Smooth muscle cell of bladder (primary cell): ENCODE measurements at places on chromosomes 11 and 22. TPM values are rescaled to one million over a fixed set of nuclear protein-coding genes. Genes with fewer than 3 reads are reported as not detected.

The ZFTA gene
- total RNA-seq = 7.4 and 10.2 TPM in 2 replicates

The USP2 gene
- 0.09 and 0.14 TPM in 2 replicates for total RNA-seq

The EFCAB6 gene
- total RNA-seq = 2.0 and 2.1 TPM in 2 replicates

The POU2AF3 gene
- total RNA-seq = 0.14 TPM in 1 of 2 replicates, not detected in the other

The GGTLC2 gene
- total RNA-seq = not detected in 2 replicates

The TRIM29 gene
- 0.57 and 1.1 TPM in 2 replicates for total RNA-seq

The VPS51 gene
- total RNA-seq = 150 and 176 TPM in 2 replicates

The MYBPC3 gene
- not detected in 2 replicates for total RNA-seq

The PDE3B gene
- total RNA-seq = 1.4 and 3.1 TPM in 2 replicates

The NAALAD2 gene
- total RNA-seq = 0.14 and 0.28 TPM in 2 replicates
